NCI-H1417 treated with DMSO at 0.1 percent for 48 hours (cell line): ENCODE measurements at places on chromosomes 6 and 20.

- DNase-seq = no peak
These were observed 23.5 kb downstream of the DNAAF9 start for GRCh38 chr20:3383878-3384495.

DNA sequence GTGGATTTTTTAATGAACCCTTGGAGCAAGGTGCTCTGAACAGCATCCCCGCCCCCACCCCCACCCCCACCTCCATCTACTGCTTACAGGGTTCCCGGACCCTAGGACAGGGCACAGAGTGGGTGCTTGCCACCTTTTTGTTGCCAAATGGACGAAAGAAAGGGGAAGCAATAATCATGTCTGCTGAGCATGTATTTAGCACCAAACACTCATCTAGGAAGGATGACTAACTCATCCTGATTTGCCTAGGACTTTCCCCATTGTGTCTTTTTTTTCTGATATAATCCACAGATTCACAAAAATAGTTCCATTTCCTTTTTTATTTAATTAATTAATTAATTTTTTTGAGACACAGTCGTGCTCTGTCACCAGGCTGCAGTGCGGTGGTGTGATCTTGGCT lies 1.2 kb upstream of the PLTP start:
- DNase-seq = no peak

- DNase-seq = no peak
These were observed 38.8 kb upstream of the MAP3K4 start for GRCh38 chr6:160952633-160953281.

DNA sequence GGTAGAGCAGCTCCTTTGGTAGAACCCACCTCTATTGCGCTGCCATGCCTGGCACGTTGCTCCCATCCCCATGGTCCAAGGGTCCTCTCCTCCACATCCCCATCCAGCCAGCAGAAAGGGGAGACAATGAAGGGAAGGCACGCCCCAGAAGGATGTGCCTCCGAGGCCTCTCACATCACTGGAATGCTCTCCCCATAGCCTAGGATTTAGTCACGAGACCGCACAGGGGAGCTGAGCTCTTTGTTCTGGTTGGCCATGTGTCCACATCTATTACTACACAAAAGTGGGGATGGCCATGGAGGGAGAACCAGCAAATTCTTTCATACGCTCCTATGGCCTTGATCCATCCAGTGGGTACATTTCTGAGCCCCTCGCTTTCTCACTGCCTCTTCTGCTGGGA lies 60.5 kb upstream of the SALL4 start:
- DNase-seq = no peak

- no peak for DNase-seq
These were observed 161.8 kb downstream of the SCML4 start for GRCh38 chr6:107662333-107662732.

- DNase-seq = no peak
These were observed 12.2 kb downstream of the NFKBIL1 start for GRCh38 chr6:31559606-31559957.

DNA sequence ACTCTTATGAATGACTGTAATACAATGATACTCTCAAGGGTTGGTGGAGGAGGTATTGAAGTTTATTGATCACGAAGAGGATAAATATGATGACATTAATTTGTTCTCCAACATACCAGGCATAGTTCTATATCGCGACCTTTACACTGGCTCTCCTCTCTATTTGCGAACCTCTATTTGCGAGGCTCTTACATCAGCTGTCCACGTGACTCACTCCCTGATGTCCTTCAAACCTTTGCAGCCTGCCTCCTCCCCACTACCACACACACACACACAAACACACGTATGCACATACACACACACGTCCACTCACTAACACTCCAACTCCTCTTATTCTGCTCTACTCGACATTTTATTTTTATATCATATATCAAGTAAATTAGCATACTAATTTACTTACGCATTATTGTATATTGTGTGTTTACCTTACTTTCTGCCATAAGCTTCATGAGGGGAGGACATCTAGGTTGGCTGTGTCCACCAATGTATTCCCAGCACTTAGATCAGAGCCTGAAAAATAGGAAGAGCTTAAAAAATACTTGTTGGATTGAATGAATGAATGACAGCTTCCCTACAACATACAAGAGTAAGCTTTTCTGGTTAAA lies 53.3 kb upstream of the TNFRSF21 start:
- DNase-seq = no peak

GRCh38 chr6:30882204-30882758 lies 2.0 kb upstream of the DDR1 start:
- no peak for DNase-seq

DNA sequence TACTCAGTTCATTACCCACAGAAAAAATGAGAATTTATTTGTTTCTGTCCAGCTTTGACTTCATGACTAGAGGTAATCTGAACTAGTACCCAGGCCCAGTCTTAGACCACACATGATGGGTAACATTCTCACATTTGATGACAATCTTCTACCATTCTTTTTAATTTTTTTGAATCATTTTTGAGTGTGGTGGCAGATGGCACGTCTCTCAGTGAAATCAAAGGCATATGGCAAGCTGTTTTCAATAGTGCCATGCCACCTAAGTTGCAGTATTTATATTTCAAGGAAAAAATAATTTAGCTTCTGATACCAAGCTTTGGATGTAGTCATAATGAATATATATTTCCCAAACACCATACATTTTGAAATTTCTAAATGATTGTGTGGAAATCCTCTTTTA lies 88.8 kb upstream of the HS3ST5 start:
- DNase-seq = no peak

- DNase-seq = no peak
These were observed 86.9 kb downstream of the KIF6 start for GRCh38 chr6:39638126-39638822.

DNA sequence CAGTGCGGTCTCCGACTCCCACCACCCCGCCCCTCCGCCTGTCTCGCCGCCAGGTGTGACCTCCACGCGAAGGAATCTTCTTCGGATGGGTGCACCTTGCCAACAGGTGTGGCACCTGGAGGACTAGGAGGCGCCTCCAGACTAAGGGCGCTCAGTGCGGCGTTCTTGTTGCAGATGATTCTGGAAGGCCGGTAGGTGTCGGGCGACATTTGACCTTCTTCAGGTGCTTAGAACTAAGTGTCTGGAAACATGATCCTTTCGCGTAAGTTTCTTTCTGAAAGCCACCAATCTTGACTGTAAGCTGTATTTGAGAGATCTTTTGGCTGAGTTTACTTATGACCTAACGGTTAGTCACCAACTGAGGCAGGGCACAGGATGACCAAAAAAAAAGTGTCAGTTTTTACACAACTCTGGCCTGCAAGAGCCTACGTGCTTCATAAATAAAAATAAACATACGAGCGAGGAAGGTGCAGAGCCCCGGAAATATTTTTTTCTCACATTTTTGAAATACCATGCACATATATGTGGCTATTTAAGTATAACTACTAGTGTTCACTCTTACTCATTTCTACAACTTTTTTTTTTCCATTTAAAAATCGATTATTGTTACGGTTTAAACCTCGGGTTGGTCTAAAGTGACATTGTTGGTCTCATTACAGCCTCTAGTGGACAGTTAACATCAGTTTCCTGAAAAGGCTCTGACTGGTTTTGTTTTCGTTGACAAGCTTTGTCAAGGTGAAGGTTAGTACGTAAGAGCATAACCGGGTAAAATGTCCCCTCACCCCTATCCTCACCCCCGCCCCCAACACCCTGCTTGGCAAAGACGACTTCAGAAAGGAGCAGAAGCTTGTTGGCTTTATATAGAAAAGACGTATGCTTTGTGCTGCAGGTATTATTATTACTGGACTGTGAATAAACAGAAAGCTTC lies 1.6 kb upstream of the ATXN1 start:
- DNase-seq = no peak

- DNase-seq = no peak
These were observed 569.1 kb upstream of the ID4 start for GRCh38 chr6:19268117-19268516.
